ENCODE measurements at places on chromosomes 6 and 20.

DNA sequence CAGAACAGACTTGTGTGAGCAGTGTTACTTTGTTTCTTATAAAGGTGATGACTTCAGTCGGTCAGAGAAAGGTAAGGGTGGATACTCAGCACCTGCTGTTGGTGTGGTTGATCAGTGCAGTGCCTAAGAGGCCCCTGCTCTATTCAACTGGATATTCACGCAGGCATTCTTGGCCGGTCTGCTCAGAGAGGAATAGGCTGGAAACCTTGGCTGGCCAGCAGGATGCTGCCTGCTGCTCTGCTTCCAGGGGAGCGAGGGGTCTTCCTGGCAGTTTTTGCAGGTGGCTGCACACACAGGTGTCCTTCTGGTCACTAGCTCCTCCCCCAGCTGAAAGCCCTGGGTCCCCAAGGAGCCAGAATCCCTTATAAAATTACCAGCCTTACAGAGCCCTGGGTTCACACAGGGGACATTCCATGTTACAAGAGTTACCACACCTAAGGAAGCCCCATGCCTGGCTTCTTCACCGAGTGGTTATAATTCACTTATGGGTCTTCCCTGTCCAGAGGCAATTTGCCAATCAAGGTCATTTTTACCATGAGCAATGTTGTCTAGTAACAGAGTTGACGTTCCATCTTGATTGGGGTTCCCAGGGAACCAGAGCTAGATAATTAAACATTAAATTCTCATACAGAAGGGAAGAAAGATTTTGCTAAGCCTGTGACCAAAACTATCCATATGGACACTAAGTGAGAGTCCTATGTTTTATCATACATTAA is 16.4 kb downstream of the SYNJ2 start:
- DNase-seq: no peak

- no peak for DNase-seq
These were observed 4.4 kb downstream of the EFHC1 start for GRCh38 chr6:52424513-52424912.

GRCh38 chr6:80610846-80611245 is 504.4 kb downstream of the BCKDHB start:
- DNase-seq: no peak

- DNase-seq: no peak
These were observed 36.1 kb upstream of the CHD6 start for GRCh38 chr20:41654292-41654691.

GRCh38 chr20:2518558-2518957 is 9.8 kb upstream of the ZNF343 start:
- no peak for DNase-seq

Measured in bone marrow (tissue), 2 donors.